ENCODE measurements at places on chromosomes 6 and 20. TPM values are rescaled to one million over a fixed set of nuclear protein-coding genes. Genes with fewer than 3 reads are reported as not detected.

GRCh38 chr20:48761023-48761785 lies 66.6 kb downstream of the PREX1 start:
- no peak for DNase-seq
- H3K36me3 ChIP-seq = no peaks in the 10 kb centered on the region
- H3K27ac ChIP-seq = no peak overlapping the region

- DNase-seq = no peak
- peaks cover 91% of the 10 kb centered on the region for H3K36me3 ChIP-seq
- no peak overlapping the region for H3K27ac ChIP-seq
- H3K4me3 ChIP-seq = no peak overlapping the region
These were observed 11.9 kb downstream of the NELFCD start for GRCh38 chr20:58992911-58993310.

- no peaks in the 10 kb centered on the region for H3K36me3 ChIP-seq
- H3K27ac ChIP-seq = no peak overlapping the region
- DNase-seq = no peak
- H3K4me1 ChIP-seq = no peaks in the 10 kb centered on the region
These were observed 51.1 kb upstream of the SLC24A3 start for GRCh38 chr20:19161336-19161735.

- DNase-seq = no peak
- H3K27ac ChIP-seq = no peak overlapping the region
- H3K36me3 ChIP-seq = no peaks in the 10 kb centered on the region
- H3K4me1 ChIP-seq = no peaks in the 10 kb centered on the region
- H3K27me3 ChIP-seq = peaks cover 21% of the 10 kb centered on the region
These were observed 49.0 kb upstream of the PAX1 start for GRCh38 chr20:21656308-21657067.

- no peaks in the 10 kb centered on the region for H3K4me1 ChIP-seq
- no peak overlapping the region for H3K27ac ChIP-seq
- peaks cover 53% of the 10 kb centered on the region for H3K27me3 ChIP-seq
- DNase-seq = no peak
These were observed 207.2 kb downstream of the PHACTR1 start for GRCh38 chr6:12923644-12924235.

- no peaks in the 10 kb centered on the region for H3K27me3 ChIP-seq
- no peaks in the 10 kb centered on the region for H3K4me1 ChIP-seq
- DNase-seq = no peak
- no peak overlapping the region for H3K27ac ChIP-seq
- no peak overlapping the region for H3K4me3 ChIP-seq
These were observed 58.8 kb downstream of the MKKS start for GRCh38 chr20:10375191-10375590.

DNA sequence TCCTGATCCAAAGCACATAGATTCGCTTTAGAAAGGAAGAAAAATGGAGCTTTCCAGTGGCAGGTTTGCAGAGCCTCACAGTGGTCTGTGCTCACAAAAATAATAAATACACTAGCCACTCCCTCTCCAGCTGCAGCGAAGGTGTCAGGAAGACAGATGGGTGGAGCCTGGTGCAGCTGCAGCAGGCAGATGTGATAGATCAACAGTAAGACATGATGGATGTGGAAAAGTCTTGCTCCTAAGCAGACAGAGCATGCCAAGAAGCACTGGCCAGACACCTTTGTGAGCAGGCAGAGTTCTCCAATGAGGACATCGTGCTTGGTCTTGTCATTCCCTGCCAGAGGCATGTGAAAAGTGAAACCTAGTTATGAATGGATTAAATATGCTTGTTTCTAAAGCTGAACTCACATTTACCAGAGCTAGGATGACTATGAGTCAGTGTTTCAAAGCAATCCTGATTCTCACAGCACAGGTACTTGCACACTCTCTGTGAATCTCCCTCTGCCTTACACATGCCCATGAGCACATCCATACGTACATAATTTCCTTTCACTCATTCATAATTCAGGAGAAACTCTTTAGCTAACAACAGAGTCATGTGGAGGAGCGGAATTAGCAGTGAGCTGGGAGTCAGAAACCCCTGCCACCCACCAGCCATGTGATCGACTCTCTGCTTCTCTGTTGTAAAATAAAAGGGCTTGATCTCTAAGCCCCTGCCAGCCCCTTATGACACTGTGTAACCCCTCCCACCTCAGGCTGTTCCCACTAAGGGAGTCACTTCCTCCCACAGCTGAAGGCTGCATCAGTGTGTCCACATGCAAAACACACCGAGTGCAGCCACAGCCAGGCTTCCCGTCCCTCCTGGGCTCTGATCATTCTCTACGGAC lies 111.2 kb downstream of the SCML4 start:
- no peaks in the 10 kb centered on the region for H3K36me3 ChIP-seq
- peaks cover 9% of the 10 kb centered on the region for H3K27me3 ChIP-seq
- no peak overlapping the region for H3K27ac ChIP-seq
- H3K4me1 ChIP-seq = no peaks in the 10 kb centered on the region
- H3K4me3 ChIP-seq = no peak overlapping the region

The EPHA7 gene
- not detected for total RNA-seq

The SLC17A3 gene
- total RNA-seq = not detected
